ENCODE measurements at places on chromosomes 16 and 17.

- no peak for DNase-seq
These were observed 384.5 kb upstream of the SALL1 start for GRCh38 chr16:51535591-51535990.

GRCh38 chr17:36507266-36507665 is 20.8 kb downstream of the ZNHIT3 start:
- no peak for DNase-seq

DNA sequence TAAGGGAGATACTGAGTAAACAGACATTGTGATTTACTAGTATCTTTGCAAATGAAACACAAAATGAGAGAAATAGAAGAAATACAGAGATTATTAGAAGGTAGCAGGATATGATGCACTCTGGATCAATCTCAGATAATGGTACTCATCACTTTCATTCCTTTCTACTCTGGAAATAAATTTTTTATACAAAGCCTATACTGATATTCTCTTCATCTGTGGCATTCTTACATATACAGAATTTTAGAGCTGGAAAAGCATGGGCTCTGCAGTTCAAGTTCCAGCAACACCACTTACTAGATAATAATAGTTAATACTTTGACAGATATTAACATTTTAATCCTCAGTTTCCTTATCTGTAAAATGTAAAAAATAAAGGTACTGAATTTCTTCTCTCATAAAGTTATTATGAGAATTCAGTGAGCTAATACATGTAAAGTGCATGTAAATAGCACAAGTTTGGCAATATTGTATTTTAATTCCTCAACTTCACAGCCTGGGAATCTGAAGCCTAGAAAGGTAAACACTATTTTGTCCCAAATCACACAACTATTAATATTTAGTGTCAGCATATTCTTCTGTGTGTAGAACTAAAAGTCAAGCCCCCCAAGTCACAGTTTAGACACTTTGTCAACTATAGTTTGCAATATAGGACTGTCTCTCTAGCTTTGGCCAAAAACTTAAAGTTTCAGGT is 6.5 kb downstream of the RNF43 start:
- DNase-seq, result no peak

DNA sequence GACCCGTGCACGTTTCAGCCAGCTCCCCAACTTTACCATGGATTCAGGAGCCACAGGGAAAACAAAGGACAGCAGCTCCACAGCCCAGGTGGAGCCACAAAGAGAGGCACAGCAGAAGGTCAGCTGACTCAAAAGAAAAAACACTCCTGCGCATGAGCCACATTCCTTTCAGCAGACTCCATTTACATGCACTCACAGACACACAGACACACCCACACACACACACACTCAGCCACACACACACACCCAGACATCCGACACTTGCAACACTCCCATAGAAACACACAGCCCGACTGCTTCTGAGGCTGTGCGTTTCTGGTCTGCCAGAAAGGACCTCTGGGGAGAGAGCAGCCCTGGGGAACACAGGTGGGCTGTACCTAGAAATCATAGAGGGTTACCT is 2335.5 kb downstream of the TP53TG3F start:
- DNase-seq, result no peak

GRCh38 chr17:18018411-18018921 is 20.5 kb downstream of the ATPAF2 start:
- DNase-seq, result no peak

- no peak for DNase-seq
These were observed 112.5 kb downstream of the HAPSTR1 start for GRCh38 chr16:9203956-9204355.

GRCh38 chr17:31580706-31581490 is 189.4 kb downstream of the RAB11FIP4 start:
- DNase-seq, result no peak

GRCh38 chr16:56988948-56989945 is at the start of gene NLRC5:
Gene NLRC5 (plus strand): TSS chr16:56989557. CDS start chr16:57020713, 31,156 bp downstream.
- peak; percentile 82 for DNase-seq
